Naive B cell (primary cell): ENCODE measurements at places on chromosomes 2 and 18.

DNA sequence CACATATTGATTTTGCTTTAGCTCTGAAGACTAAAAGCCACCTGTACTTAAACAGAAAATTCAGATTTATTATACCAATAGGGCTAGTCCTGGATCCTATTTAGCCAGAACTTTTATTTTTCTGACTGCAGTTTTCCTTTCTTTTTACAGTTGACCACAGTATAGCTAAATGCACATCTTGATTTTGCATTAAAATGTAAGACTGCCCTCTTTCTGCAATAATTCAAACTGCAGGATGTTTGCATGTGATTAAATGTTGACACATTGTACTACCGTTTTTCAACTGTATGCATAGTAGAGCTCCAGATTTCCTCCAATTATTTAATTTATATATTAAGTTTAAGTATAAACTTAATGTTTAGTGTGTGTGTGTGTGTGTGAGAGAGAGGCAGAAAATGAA lies 1262.9 kb downstream of the SUCLG1 start:
- no peaks in the 10 kb centered on the region for H3K36me3 ChIP-seq
- no peaks in the 10 kb centered on the region for H3K4me1 ChIP-seq
- no peak overlapping the region for H3K27ac ChIP-seq
- no peaks in the 10 kb centered on the region for H3K27me3 ChIP-seq

GRCh38 chr2:83823229-83823628 lies 635.9 kb downstream of the SUCLG1 start:
- H3K27ac ChIP-seq: no peak overlapping the region
- no peak overlapping the region for H3K4me3 ChIP-seq
- H3K27me3 ChIP-seq: no peaks in the 10 kb centered on the region
- H3K36me3 ChIP-seq: no peaks in the 10 kb centered on the region
- DNase-seq: no peak

DNA sequence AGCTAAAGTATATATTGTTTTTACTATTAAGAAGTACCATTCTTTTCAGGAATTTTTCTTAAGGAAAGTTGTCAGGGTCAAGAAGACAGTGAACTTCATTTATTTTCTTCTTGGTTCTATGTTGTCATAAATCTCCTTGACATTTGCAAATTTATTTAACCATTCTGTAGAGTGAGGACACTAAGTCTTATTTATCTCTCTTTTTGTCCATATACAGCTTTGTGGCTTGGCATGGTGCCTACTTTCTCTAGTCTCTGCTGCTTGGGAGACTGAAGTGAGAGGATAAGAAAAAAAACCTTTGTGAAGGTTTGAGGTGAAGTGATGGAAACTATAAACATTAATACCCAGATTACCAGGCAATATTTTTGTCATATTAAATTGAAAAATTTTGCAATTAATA lies 1389.4 kb downstream of the SUCLG1 start:
- no peaks in the 10 kb centered on the region for H3K36me3 ChIP-seq
- no peaks in the 10 kb centered on the region for H3K4me1 ChIP-seq
- H3K27ac ChIP-seq: no peak overlapping the region
- no peaks in the 10 kb centered on the region for H3K27me3 ChIP-seq

DNA sequence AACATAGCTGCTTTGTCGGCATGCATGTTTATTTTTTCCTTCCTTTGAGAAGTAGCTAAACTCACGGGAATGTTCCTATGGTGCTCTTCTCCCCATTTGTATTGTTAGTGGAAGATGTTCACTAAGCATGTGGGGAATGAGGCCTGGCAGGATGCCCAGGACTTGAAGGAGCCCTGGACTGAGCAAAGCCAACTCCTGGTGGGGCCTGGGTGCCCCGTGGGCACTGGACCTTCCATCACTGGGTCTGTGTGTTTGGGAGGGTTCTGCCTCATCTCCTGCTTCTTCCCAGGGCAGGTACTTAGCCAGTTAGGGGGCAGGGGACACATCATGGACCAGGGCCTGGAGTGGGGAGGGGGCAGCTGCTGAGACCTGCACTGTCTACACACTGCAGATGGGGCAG lies 49.3 kb downstream of the ACAA2 start:
- H3K27ac ChIP-seq: no peak overlapping the region
- no peaks in the 10 kb centered on the region for H3K4me1 ChIP-seq
- H3K36me3 ChIP-seq: no peaks in the 10 kb centered on the region
- no peaks in the 10 kb centered on the region for H3K27me3 ChIP-seq
- H3K4me3 ChIP-seq: no peak overlapping the region

DNA sequence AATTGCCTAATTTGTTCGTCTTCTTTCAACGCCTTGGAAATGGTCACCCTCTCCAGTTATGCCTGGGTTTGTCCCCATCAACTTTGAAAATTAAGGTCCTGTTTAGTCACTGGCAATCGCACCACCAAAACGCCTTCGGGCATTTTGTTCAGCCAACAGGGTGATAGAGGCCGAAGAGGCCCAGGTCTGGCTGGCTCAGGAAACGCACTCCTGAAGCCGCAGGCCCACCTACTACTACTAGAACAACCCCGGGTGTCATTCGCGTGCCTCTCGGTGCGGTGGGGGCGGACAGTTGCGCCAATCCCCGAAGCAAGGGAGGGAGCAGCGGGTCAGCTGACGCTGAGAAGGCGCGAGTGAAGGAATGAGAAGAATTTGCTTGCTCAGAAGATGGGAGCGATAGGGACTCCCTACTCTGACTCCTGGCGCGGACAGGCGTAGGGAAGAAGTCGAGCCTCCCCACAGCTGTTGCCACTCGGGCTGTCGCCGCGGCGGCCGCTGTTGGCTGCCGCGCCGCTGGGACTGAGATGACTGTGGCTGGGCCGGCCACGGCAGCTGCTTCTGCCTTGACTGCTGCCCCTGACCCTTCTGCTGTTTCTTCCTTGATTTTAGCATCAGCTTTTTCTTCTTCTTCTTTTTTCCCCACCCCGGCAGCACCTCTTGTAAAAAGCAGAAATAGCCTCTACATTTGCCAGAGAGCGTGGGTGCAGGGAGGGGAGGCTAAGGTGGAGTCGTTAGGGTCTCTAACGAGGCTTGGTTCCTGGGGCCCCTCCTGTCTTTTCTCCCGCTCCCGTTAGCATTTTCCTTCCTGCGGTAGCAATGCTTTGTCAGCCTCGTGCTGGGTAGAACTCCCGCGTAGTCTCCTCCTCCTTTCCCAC lies 387.6 kb downstream of the FIGN start:
- peak overlapping the region; percentile 79 for H3K27ac ChIP-seq
- H3K4me1 ChIP-seq: peaks cover 15% of the 10 kb centered on the region
- peak overlapping the region; percentile 65 for H3K4me3 ChIP-seq
- peak; percentile 4 for DNase-seq
- H3K27me3 ChIP-seq: no peaks in the 10 kb centered on the region

DNA sequence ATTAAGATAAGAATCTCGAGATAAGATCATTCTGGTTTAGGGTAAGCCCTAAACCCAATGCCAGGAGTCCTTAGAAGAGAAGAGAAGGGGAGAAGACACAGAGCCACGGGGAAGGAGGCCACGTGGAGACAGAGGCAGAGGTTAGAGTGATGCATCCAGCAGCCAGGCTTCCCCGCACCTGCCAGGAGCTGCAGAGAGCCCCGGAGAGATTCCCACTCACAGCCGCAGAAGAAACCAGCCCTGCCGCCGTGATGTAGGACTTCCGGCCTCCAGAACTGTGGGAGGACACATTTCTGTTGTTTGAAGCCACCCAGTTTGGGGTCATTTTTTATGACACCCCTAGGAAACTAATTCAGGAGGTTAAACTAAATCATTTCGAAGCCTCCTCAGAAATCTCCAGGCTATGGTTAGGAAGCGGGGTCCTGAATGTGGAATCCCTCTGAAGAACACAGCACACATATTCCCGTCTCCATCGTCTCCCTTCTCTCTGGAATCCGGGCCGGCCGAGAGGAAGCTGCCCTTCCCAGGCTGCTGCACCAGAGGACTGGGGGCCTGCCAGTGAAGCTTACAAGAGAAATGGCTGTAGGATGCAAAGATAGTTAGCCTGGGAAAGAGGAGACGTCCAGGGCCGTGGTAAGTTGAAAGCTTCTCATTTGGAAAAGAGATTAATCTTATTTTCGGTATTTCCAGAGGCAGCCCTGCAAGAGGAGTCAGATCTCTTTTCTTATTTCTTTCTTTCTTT lies 156.6 kb downstream of the TWIST2 start:
- H3K27ac ChIP-seq: no peak overlapping the region
- peaks cover 7% of the 10 kb centered on the region for H3K36me3 ChIP-seq
- DNase-seq: no peak
- no peaks in the 10 kb centered on the region for H3K4me1 ChIP-seq
- peaks cover 17% of the 10 kb centered on the region for H3K27me3 ChIP-seq

- H3K27ac ChIP-seq: peak overlapping the region; percentile 97
- DNase-seq: peak; percentile 72
- peaks cover 84% of the 10 kb centered on the region for H3K4me1 ChIP-seq
- H3K36me3 ChIP-seq: peaks cover 12% of the 10 kb centered on the region
- no peaks in the 10 kb centered on the region for H3K27me3 ChIP-seq
Measured at GRCh38 chr18:63137999-63138435, 181.6 kb downstream of the BCL2 start.

DNA sequence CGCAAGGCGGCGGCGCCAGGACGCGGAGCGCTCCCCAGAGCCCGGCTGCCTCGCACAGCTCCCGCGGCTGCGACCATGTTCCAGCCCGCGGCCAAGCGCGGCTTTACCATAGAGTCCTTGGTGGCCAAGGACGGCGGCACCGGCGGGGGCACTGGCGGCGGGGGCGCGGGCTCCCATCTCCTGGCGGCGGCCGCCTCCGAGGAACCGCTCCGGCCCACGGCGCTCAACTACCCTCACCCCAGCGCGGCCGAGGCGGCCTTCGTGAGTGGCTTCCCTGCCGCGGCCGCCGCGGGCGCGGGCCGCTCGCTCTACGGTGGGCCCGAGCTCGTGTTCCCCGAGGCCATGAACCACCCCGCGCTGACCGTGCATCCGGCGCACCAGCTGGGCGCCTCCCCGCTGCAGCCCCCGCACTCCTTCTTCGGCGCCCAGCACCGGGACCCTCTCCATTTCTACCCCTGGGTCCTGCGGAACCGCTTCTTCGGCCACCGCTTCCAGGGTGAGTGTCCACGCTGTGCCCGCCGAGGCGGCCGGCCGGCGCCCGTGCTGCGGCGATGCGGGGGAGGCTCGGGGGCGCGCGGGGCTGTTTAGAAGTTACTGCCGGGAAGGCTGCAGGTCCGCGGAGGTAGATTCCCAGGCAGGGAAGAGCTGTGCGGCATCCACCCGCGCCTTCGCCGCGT lies 696 bp downstream of the EMX1 start:
- H3K4me3 ChIP-seq: peak overlapping the region; percentile 69
- peaks cover 24% of the 10 kb centered on the region for H3K36me3 ChIP-seq
- H3K27me3 ChIP-seq: peaks cover 53% of the 10 kb centered on the region

DNA sequence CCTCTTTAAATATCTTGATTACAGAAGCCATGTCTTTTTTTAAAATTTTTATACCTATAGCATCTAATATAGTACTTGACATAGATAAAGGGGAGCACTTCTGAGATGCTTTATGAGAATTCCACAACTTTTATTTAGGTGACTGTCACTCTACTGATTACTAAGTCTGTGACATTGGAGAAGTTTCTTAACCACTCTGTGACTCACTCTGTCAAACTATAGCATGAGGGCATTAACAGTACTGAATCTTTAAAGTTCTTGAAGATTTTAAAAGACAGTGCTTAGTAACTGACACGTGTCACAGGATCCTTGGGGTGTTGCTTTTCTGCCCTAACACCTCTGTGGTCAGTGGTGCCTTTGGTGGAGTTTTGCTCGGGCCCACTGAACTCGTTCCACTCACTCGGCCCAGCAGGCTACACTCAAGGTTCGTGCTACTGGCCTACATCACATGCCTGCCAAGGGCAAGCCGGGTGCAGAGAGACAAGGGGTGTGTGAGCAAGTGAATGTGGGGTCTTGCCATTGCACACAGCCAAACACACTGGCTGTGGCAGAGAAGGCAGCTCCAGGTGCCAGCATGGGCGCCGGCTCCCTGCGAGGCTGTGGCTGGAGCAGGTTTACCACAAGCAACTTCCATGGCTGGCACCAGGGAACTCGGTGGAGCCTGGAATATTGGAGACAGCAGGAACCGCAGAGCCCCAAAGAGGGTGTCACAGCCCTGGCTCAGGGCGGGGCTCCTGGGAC lies 734.0 kb upstream of the CDH7 start:
- DNase-seq: no peak
- no peaks in the 10 kb centered on the region for H3K4me1 ChIP-seq
- H3K4me3 ChIP-seq: no peak overlapping the region
- no peaks in the 10 kb centered on the region for H3K27me3 ChIP-seq
- H3K36me3 ChIP-seq: no peaks in the 10 kb centered on the region

DNA sequence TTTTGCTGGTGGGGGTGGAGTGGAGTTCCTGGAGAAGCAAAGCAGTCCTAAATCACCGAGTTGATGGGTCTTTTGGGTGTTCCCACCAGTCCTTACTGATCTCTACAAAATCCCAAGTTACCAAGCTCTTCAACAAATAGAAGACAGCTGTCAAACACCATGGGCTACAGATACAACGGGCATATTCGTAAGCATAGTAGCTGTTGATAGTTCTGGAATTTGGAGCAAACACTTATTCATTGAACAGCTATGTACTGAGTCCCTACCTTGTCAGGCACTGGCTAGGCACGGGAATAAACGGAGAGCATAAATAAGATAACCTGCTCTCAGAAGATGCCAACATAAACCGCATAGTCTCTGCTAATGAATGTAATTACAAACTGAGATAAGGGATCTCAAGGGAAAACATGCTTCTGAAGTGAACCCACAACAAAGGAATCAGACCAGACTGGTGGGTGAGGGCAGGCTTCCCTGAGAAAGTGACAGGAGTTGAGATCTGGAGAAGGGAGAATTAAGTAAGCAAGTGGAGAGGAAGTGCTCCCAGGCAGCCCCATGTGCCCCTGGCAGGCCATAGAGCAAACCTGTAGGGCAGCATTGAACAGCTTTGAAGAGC lies 947 bp upstream of the ANKRD44 start:
- no peak for DNase-seq
- no peaks in the 10 kb centered on the region for H3K36me3 ChIP-seq
- H3K4me1 ChIP-seq: peaks cover 39% of the 10 kb centered on the region
- H3K4me3 ChIP-seq: peak overlapping the region; percentile 92
- H3K27me3 ChIP-seq: no peaks in the 10 kb centered on the region

DNA sequence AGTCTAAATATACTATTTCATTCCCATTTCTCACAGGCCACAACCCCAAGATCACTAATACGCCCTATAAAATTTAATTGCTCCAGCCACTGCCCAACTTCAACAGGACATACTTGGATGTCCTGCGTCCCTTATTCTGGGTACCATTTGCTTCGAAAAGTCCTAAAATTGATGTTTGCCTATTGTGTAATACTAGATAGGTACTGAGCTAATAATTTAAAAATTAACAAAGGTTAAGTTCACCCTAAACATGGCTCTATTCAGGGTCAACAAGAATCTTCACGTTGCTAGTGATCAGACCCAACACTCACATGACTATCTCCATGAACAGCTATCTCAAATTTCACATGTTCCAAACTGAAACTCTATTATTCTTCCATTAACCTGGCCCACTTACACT lies 296.4 kb upstream of the RND3 start:
- no peak for DNase-seq
- no peaks in the 10 kb centered on the region for H3K4me1 ChIP-seq
- H3K27me3 ChIP-seq: no peaks in the 10 kb centered on the region
- H3K36me3 ChIP-seq: no peaks in the 10 kb centered on the region
- H3K4me3 ChIP-seq: no peak overlapping the region

GRCh38 chr2:83531206-83531826 lies 927.8 kb downstream of the SUCLG1 start:
- no peaks in the 10 kb centered on the region for H3K36me3 ChIP-seq
- H3K4me1 ChIP-seq: no peaks in the 10 kb centered on the region
- H3K27ac ChIP-seq: no peak overlapping the region
- DNase-seq: no peak
- H3K27me3 ChIP-seq: no peaks in the 10 kb centered on the region
- no peak overlapping the region for H3K4me3 ChIP-seq

GRCh38 chr2:46144133-46144800 lies 152.9 kb upstream of the EPAS1 start:
- no peak for DNase-seq
- no peak overlapping the region for H3K27ac ChIP-seq
- peaks cover 12% of the 10 kb centered on the region for H3K4me1 ChIP-seq
- no peaks in the 10 kb centered on the region for H3K27me3 ChIP-seq
- peaks cover 26% of the 10 kb centered on the region for H3K36me3 ChIP-seq
- no peak overlapping the region for H3K4me3 ChIP-seq
